ENCODE measurements at places on chromosomes 12 and 14.

DNA sequence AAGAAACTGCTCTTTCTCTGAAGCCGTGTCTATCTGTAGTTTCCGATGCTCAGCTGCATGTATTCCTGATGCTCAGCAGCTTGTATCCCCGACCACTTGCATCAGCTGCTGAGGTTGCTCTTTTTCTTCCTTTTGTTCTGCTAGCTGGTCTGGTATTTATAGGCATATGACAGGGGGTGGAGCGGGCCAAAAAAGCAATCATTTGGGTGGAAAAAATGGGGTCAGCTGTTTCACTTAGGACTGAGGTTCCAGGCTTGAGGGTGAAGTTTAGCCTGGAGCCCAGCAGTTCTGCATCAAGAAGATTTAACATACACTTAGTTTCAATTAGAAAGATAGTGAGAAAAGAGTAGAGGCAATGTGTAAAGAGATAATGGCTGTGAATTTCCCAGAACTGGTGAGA, 23.6 kb upstream of the AMN1 start:
- DNase-seq = no peak

DNA sequence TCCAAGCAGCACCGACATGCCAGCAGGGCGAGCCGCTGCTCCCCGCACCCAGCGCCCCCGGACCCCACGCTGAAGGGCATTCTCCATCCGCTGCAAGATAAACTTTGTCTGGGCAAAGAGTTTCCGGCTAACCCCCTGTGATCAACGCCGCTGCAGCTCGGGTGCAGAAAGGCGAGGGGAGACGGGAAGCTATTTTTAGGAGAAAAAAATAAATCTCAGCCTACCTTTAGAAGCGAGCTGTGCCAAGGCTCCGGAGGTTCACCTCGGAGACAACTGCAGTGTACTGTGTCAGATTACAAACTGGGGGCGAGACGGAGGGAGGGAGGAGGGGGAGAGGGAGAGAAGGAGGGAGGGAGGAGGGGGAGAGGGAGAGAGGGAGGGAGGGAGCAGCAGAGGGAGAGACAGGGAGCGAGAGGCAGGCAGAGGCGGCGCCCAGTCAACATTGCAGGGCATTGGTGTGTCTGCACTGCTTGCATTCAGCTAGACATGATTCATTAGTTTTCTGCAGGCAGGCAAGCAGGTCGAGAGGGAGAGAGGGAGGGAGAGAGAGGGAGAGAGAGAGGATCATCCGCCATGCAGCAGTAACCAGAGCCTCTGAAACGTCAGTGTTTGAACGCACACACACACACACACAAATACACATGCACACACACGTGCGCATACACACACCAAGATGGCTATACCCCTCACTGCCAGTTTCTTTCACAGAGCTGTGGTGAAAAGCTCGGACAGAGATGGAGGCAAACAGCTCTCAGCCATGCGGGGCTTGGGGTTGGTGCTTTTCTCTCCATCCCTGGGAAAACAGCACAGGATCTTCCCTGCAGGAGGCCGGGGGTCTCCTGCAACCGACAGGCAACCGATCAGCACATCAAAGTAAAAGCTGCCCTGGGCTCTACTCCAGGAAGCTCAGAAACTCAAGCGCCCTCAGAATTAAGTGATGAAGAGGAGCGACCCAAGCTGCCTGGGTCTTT, at the start of gene RIMBP2:
Gene RIMBP2 (minus strand): TSS at position 302 of the 971 bp plus-strand sequence. CDS start 237,286 bp downstream, outside the sequence.
- DNase-seq = peak; percentile 60

DNA sequence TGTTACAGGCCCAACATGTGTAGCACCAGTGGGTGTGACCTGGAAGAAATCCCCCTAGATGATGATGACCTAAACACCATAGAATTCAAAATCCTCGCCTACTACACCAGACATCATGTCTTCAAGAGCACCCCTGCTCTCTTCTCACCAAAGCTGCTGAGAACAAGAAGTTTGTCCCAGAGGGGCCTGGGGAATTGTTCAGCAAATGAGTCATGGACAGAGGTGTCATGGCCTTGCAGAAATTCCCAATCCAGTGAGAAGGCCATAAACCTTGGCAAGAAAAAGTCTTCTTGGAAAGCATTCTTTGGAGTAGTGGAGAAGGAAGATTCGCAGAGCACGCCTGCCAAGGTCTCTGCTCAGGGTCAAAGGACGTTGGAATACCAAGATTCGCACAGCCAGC, 8.6 kb downstream of the BCL2L14 start:
- peak; percentile 27 for DNase-seq

GRCh38 chr14:89013098-89013504, 188.7 kb downstream of the TTC8 start:
- DNase-seq = peak; percentile 11

DNA sequence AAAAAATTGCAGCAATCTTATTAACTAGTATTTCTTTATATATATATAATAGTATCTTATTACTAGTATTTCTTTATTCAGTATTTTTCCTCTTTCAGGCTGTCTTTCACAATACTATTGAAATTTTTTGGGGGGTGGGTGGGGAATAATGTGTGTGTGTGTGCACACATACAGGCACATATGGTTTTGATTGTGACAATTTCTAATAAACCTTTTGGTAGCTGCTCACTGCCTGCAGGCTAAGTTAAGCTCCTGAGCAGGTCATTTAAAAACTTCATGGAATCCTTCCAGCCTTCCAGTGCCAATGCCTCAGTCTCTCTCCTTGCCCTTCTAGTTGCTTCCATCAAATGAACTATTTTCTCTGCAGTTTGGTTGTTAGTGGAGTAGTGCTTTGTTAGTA, 490.1 kb downstream of the PCNX1 start:
- no peak for DNase-seq

- no peak for DNase-seq
Measured at GRCh38 chr12:60616400-60616799, 1020.6 kb downstream of the SLC16A7 start.

GRCh38 chr14:22846811-22847307, 10.5 kb downstream of the MMP14 start:
- no peak for DNase-seq
